Naive thymus-derived CD8-positive, alpha-beta T cell (primary cell): ENCODE measurements at places on chromosomes 6 and 20.

DNA sequence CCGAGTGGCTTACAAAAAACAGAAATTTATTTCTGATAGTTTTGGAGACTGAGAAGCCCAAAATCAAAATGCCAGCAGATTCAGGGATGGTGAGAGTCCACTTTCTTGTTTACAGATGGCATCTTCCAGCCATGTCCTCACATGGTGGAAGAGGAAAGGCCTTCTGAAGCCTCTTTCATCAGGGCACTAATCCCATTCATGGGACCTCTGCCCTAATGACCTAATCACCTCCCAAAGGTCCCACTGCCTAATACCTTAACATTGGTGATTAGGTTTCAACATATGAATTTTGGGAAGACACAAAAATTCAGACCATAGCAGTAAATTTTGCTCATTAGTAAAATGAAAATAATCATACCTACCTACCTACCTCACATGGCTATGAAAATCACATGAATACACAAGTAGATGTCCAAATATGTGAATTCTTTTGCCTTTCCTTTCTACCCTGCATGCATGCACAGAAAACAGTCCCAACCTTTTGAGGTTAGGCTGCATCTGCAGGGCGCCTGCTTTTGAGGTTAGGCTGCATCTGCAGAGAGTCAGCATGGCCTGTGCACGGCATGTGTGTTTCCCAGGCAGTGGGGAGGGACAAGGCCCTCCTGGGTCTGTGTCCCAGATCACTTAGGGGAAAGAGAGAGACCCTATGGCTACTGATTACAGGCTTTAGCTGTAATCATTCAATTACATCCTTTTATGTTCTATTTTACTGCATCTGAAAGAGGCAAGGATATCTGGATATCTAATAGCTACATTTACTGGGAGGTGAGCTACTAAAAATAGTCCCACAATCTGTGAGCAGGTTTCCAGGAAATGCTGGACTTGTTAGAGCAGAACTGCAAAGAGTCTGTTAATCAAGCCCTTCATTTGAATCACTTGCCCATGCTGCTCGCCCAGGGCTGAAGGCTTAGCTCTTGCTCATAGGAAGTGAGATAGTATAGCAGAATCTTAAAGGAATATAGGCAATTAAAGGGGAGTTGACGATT, 497.7 kb upstream of the MARCKS start:
- DNase-seq, result no peak

DNA sequence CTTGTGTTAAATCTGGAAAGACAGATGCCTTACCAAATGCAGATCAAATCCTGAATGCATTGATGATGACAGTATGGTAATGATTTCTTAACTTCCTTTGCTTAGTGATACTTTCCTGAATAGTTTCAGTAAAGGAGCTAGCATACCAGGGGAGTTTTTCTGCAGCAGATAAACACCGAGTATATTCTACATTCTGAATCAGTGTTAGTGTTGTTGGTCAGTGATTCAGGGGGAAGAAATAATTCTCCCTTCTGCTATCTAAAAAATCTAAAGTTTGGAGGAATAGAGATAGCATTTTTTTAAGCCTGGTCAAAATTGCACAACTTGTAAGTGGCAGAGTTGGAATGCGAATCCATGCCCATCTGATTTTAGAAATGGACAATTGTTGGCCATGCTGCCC, 512.2 kb upstream of the MARCKS start:
- no peak for DNase-seq

DNA sequence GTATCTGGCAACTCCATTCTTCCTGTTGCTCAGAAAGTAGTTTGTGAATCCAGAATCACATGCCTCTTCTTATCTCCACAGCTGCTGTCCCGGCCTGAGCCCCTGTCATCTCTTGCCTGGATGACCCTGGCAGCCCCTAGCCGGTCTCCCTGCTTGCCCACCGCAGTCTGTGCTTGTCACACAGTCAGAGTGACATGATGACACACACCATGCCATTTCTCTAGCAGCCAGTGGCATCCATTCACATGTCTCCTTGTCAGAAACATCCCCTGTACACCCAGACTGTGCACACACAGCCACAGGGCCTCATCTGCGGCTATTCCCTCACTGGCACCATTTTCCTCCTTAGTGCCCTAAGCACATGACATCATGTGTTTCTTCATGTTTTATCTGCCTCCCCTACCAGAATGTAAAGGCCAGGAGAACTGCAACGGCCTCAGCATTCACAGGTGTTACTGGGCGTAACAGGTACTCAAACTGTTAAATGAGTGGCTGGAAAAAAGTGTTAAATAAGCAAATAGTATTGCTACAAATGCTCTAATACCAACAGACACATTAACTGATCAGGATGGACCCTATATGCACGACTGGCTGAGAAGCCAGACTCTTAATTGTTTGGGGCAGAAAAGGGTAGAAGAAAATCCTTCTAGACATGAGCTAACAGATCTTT, 9.6 kb downstream of the ABHD12 start:
- no peak for DNase-seq

DNA sequence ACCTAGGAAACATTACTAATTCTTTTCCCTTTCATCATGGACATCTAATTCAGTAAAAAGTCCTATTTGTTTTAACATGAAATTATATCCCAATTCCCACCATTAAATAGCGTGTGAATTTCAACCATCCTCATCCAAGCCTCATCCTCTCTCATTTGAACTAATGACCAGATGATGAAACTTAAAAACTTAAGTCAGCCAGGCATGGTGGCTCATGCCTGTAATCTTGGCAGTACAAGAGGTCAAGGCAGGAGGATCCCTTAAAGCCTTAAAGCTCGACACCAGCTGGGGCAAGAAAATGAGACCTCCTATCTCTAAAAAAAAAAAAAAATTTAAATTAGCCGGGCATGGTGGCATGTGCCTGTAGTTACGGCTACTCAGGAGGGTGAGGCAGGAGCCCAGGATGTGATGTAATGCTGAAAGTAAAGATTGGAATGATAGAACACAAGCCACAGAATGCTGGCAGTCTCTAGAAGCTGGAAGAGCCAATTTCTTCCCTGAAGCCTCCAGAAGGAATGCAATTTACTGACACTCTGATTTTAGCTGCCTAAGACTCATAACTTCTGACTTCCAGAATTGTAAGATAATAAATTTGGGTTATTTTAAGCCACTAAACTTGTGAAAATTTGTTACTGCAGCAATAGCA, 27.1 kb upstream of the HAO1 start:
- no peak for DNase-seq

GRCh38 chr6:45988635-45989034, 27.0 kb downstream of the CLIC5 start:
- DNase-seq, result no peak

GRCh38 chr20:11726026-11726425, 191.7 kb upstream of the BTBD3 start:
- no peak for DNase-seq

- no peak for DNase-seq
These were observed 13.8 kb upstream of the VIP start for GRCh38 chr6:152736687-152737273.

GRCh38 chr6:149935668-149936067, 6.1 kb upstream of the ULBP2 start:
- no peak for DNase-seq

DNA sequence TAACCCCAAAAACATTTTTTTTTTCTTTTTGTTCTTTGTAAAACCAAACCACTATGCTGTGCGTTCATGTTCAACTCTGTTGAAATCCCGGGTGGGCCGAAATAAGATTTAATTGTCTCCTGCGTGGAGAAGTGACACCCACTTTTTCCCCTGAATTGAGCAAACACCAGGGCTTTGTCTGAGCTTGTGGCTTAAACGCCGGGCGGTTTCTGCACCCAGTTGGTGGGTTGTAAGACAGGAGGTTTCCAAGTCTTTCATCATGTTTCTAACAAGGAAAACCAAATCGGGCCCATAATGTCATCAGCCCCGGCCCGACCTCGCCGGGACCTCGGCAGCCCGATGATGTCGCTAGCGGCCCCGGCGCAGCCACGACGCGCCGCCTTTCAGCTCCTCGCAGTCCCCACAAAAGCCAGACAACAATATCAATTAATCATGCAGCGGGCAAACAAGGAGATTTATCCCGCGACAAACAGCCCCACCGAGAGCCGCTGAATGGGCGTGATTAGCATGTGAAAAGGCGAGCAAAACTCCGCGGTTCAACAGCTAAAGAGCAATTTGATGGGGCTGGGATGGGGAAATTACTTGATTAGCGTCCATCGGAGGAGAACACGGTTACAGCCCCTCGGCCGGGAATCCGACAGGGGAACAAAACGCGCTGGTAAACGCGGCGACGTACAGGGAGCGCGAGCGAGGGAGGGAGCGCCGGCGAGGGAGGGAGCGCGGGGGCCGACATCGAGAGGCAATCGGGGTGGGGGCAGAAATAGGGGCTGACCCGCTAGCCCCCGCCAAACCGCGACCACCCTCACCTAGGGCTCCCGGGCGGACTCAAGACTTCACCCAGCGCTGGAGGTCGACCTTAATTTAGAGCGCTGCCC, 5.3 kb downstream of the LINC00237 start:
- no peak for DNase-seq

GRCh38 chr6:136030131-136030530, 178.6 kb downstream of the PDE7B start:
- no peak for DNase-seq

DNA sequence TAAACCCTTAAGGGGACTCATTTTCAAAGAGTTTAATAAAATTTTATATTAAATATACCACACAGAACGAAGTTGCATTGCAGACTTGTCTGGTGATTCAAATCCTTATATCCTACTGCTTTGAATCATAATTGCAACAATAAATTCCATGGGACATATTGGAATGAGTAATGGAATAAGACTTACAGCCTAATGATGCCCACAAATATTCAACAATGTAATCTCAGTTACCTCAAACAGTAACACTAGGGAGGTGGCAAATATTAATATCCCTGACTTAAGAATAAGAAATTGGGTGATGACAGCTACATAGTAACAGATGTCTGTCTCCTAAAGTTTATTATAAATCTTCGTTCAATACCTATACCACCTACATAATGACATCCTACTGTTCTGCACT, 52.6 kb downstream of the BMP5 start:
- DNase-seq, result no peak

GRCh38 chr6:105080279-105080678, 99.5 kb downstream of the POPDC3 start:
- DNase-seq, result no peak

GRCh38 chr6:39100358-39100757, 14.6 kb downstream of the SAYSD1 start:
- peak; percentile 55 for DNase-seq

- DNase-seq, result no peak
These were observed 4.4 kb upstream of the CCDC28A start for GRCh38 chr6:138769102-138769676.

DNA sequence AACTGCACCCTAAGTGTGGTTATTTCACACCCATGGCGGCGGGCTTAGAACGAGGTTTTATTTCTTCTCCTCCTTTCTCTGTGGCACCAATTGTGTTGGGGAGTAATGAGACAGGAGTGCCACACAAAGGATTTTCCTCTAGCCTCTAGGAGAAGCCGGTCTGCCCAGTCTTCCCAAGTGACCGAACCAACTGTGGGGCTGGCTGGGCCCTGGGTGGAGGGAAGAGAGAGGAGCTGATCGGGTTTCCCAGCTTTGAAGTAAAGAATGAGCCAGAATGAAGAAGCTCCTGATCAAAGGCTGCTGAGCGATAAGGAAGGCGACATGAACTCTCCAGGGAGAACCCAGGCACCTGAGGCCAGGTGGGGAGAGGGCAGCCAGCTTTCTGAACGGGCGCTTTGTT, 616.0 kb upstream of the BTBD3 start:
- DNase-seq, result no peak

DNA sequence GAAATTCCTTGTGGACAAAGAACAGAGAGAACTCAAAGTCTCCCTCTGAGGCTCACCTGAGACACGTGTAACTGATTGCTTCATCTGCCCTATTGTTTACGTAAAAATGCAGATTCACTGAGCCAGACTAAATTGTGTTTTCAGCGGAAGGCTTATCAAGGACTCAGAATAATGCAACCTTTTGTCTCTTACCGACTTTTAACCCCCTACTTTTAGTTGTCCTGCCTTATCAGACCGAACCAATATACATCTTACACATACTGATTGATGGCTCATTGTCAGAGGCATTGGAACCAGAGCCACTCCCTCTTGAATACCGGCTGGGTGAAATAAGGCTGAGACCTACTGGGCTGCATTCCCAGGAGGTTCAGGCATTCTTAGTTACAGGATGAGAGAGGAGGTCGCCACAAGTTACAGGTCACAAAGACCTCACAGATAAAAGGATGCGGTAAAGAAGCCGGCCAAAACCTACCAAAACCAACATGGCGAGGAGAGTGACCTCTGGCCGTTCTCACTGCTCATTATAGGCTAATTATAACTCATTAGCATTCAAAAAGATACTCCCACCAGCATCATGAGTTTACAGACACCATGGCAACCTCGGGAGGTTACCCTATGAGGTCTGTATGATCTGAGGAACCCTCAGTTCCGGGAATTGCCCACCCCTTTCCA, 95.5 kb upstream of the ZNF184 start:
- no peak for DNase-seq

- no peak for DNase-seq
These were observed 123.0 kb downstream of the DTNBP1 start for GRCh38 chr6:15539722-15540270.

DNA sequence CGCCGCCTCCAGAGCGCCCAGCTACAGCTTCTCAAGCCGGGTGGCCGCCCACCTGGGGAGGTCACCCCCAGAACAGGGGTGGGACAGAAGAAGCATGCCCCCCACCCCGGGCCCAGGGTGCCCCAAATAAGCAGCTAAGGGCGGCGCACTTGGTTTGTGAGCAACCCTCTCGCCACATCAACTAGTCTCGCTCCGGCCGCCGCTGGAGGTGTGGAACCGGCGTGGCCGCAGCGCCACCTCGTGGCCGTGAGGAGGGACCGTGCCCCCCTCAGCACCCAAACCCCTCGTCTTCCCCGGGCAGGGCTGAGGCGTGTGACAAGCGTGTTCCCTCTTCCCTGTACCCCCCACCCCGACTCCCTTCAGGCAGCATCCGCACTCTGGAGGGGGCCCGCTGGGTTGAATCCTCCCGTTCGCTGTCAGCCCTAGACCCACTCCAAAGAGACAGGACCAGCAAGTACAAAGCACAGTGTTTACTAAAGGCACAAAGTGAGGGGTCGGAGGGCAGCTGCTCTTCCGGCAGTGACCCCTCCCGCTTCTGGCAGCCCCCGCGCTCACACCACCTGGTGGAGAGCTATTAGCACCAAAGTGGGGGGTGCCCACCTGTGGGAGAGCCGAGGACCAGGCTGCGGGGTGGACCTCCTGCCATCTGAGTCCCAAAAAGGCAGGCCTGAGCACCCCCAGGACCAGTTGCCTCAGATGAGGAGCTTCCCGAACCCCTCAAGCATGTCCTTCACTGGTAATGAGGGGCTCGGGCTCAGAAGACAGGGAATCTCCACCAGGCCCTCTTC, 45.4 kb downstream of the MDFI start:
- peak; percentile 77 for DNase-seq

- DNase-seq, result no peak
These were observed 33.1 kb upstream of the TNFRSF21 start for GRCh38 chr6:47342824-47343223.

- no peak for DNase-seq
These were observed 59.2 kb downstream of the SNRNP48 start for GRCh38 chr6:7649037-7649810.

- no peak for DNase-seq
These were observed 74.2 kb upstream of the NRN1 start for GRCh38 chr6:6080975-6081374.
